ENCODE measurements at places on chromosomes 1 and 21.

- no peak for DNase-seq
Measured at GRCh38 chr1:21233490-21233889, 56.8 kb downstream of the ECE1 start.

DNA sequence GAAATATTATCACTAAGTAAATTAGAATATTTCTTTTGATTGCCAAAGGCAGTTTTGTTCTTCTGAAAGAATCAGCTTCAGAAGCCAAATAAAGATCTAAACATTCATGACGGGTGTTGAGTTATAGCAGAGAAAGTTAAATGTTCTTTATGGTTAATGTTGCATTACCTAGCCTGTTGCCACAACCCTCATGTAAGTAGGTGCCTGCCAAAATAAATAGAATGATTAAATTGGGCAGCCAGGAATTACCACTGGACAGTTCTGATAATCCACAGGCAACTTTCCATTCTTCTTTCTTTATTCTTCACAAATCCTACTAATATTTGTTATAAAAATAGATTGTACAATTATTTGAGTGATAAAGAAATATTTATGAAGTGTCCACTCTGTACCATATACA, 217.9 kb upstream of the NRIP1 start:
- no peak for DNase-seq

DNA sequence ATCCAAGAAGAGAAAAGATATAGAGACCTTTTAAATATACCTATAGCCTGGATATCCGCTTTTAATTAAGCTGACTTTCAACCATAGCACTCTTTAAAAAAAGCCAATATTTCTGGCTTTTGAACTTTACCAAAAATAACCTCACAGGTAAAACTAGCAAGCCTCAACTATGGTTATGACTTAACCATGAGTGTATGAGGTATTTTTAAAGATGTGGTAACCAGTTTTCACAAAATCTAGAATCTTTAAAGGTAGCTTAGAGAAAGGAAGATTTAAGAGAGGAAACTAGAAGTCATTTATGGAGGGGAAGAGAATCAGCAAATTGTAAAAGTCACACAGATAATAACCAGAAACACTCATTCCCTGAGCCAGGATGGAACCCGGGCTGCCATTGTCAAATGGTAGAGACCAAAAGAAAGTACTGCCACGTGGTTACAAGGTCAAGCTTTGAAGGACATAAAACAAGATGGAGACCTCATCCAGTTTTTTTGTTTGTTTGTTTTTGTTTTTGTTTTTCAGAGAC, 288.4 kb upstream of the RGS18 start:
- no peak for DNase-seq

GRCh38 chr1:216020743-216021345, 402.4 kb downstream of the USH2A start:
- DNase-seq, result no peak

GRCh38 chr1:235673981-235674380, 24.4 kb upstream of the GNG4 start:
- no peak for DNase-seq

GRCh38 chr1:23169727-23170335, 1.2 kb upstream of the LUZP1 start:
- DNase-seq, result no peak

DNA sequence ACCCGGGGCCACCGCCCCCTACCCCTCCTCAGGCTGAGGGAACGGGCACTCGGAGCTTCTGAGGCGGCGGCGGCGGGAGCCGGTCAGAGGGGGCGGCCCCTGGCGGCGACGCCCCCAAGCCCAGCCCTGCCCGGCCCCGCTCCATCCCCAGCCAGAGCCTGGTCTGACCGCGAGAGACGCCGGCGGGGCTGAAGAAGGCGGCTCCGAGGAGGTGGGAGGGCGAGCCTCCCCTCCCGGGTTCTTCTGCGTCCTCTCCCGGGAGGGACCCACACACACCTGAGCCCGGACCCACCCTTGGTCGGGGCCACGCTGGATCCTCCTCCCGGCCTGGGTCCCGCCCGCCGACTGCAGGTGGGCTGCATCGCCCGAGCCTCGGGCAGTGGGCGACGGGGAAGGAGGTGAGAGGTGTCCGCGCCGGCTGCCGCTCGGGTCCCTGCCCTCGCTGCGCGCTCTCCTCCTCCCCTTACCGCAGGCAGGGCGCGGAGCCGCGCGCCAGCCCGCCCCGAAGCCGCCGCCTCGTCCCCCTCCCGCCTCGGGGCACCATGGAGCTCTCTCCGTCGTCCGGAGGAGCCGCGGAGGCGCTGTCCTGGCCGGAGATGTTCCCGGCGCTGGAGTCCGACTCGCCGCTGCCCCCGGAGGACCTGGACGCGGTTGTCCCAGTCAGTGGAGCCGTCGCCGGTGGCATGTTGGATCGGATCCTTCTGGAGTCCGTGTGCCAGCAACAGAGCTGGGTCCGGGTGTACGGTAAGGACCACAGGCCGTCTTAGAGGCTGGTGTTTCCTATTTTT, at the start of gene RASAL2:
RASAL2 (plus strand) TSS at position 154 of the 788 bp plus-strand sequence; CDS start at position 543, 389 bp downstream.
- no peak for DNase-seq

GRCh38 chr1:204618148-204618760, 67.3 kb downstream of the LRRN2 start:
- no peak for DNase-seq

GRCh38 chr21:14977814-14978213, 87.0 kb downstream of the NRIP1 start:
- DNase-seq, result no peak

- no peak for DNase-seq
Measured at GRCh38 chr1:168893359-168893801, 164.4 kb upstream of the DPT start.

DNA sequence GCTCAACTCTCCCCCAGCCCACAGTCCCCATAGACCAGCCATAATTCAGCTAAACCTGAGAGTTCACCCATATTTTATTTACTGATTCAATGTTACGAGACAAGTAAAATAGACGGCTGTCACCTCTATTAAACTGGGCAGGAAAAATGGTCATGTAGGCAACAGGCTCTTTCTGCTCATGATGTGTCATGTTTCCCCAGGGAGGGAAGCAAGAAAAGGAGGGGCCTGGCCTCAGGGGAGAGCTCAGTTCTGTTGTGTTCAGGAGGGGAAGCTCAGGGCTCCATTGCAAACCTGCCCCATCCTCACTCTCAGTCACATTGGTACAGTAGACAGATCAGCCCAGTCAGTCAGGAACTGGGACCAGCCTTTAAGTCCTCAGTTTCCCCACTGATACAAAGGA, 12.8 kb downstream of the GRIK3 start:
- DNase-seq, result no peak

DNA sequence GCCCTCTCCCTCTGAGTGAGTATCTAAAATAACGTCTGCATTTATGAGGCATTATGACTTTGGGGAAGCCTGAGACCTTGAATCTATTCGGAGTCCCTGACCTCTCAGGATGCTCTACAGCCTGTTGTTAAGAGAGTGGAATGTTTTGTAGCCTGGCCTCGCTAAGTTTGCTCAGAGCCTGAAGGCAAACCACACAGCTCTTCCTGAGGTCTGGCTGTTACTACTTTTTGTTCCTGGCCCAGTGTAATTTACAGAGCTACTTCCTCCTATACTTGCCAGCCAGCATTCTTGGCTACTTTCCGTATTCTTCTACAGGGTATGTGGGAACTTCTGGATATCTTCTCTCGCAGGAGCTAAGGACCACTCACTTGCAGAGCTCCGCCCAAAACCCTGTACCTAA, 3.6 kb upstream of the ZMYM4 start:
- DNase-seq, result no peak

DNA sequence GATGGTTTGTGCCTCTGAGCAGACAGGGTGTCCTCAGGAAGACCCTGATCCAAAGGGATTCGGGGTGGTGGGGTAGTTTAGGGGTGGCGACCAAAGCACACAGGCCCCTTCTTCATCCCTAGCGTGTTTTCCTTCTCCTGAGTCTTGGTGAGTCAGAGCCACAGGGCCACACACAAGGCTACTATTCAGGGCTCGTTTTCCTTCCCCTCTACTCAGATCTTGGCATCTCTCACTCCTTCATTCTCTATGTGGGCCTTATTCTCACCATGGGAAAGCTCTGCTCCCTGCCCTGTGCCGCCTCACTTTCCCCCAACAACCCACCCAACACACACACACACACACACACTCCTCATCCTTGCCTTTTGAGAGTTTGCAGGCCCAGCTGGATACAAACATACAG, 43.6 kb upstream of the WNT2B start:
- no peak for DNase-seq

DNA sequence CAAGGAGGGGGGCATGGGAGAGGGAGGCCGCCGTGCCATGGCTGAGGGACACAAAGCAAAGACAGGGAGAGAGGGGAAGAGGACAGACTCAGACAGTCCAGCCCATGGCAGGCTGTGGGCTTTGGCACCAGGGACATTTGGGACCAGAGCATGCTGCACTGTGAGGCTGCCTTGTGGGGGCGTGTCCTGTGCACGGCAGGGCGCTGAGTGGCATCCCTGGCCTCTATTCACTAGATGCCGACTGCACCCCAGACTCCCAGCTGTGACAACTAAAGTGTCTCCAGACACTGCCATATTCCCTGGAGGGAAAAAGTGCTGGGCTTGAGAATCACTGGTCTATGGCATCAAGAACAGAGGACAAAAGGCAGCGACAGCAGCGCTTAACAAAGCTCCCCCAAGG, 18.6 kb upstream of the PRDM15 start:
- DNase-seq, result no peak

DNA sequence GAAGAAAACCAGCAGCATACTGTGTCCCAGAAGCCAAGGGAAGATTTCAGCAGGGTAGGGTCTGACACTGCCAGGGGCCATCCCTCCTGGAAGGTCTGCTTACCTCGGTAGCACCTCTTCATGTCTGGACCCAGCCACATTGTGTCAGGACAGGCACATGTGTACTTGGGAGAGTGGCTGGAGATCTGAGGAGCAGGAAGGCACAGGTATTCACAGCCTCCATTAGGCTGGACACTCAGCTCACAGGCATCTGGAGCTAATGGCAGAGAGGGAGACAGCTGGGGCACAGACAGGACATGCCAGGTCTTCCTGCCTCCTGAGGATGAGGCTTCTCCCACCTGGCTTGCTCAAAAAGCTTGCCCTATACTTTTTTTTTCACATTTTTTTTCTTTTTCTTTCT, 19.9 kb upstream of the MAGOH start:
- DNase-seq, result no peak

GRCh38 chr1:10271869-10272268, 61.5 kb downstream of the KIF1B start:
- DNase-seq, result no peak

GRCh38 chr1:14915356-14916054, 238.0 kb upstream of the TMEM51 start:
- no peak for DNase-seq

DNA sequence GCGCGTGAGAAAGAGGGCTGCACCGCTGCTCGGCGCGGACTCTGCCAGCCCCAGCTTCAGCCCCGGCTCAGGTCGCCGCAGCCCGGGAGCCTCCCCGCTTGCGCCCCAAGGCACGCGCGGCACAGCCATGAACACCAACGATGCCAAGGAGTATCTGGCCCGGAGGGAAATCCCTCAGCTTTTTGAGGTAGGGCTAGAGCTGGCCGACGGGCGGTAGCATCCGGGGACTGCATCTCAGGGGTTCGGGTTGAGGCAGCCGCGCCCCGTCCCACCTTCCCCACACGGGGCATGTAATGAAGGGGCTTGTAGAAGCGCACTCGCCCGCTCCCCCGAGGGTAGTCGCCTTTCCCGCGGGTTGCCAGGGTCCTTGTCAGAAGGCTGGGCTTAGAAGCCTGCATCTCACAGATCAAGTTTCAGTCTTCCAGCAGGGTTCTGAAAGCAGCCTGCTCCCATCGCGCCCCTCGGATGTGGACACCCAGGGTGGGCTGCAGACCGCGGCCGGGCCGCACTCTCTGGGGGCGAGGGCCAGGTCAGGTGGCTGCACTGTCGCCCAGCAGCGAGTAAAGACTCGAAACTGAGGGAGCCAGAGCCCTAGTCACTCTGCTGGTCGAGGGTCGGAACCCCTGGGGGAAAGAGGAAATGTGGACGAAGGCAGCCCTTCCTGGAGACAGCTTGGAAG, 507 bp downstream of the AK5 start:
- no peak for DNase-seq

DNA sequence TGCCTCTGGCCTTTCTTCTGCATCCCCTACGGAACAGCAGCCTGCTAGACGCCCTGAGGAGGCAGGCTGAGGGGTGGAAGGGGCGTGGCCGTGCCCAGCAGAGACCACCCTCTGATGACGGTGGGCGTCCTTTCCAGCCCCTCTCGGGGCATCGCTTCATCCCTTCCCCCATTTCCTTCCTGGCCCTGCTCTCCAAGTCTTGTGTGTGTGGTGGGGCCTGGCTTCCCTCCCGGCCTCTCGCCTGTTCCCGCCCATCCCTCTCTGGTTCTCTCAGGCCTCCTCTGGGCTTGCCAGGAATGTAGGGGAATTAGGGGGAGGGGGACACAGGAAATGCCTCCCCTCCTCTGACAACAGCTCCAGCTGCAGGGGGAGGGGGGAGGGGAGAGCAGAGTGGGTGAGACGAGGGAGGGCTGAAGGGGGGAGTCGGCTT, 51.1 kb downstream of the SKI start:
- no peak for DNase-seq

- no peak for DNase-seq
Measured at GRCh38 chr1:54795841-54796468, 5.2 kb downstream of the TTC22 start.

GRCh38 chr1:27418326-27419185, 26.1 kb downstream of the GPR3 start:
- DNase-seq, result peak; percentile 66

Measured in GM12864 (cell line).